Non-pigmented ciliary epithelial cell (primary cell): ENCODE measurements at places on chromosomes 5 and 9.

DNA sequence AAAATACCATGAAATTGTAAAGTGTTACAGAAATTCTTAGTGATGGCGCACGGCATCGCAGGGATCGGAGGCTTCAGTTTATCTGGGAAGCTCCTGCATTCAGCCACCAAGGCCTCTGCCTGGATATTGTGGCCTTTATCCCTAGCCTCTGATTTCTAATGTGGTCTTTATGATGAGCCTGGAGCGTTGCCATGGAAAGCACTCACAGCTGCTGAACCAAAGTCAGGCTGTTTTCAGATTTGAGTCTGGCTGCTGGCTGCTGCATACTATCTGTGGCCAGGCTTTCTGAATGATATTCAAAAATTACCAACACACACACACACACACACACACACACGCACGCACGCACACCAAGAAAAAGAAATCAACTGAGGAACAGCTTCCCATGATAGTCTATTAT lies 101.1 kb upstream of the ZNF366 start:
- no peak for DNase-seq

DNA sequence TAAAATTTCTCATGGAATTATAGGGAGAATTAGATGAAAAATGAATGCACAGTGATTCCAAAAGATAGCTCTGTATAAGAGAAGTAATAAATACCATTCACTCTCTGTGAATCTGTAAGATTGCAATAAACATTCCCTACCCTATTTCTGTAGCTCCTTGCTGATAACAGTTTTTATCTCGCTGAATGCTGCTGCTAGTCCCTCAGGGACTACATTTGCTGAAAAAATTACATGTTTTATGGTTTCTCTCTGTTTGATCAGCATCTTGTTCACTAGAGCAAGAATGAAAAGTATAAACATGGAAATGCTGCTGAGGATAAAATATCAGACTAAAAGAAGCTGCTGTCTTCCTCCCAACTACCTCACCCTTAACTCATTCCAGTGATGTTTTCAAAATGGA lies 44.3 kb upstream of the TYRP1 start:
- no peak for DNase-seq

DNA sequence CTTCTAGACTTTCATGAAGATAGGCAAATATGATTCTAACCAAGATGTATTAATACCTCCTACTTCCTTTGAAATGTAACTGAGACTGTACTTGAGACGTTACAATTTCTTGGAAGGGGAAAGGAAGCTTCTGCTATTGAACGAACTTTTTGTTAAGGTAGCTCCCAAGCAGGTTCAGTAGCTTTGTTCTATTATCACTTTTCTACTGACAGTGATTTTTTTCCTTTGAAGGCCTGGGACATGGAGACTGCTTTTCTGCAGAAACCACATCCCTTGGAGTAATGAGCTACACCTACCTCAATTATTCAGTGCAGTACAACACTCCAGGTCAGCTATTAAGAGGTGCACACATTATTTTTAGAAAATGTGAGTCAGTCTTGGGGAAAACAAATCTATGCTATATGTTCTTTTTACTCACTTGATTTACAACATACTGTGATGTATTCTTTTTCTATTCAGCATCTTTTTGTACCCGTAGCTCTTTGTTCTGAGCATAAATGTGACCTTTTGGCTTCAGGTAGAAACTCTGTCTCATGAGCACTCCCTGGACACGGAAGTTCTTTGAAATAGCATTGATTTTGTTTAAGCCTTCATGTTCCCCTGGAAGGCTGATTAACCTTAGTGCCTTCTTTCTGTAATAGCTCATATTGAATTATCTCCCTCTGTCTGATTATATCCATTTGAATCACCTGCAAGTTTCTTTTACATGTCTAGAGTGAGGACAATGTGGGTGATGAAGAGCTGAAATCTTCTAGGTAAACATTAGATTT lies 56.5 kb upstream of the CDKN2B start:
- DNase-seq = no peak

- peak; percentile 81 for DNase-seq
These were observed 16.4 kb upstream of the SPINK6 start for GRCh38 chr5:148186248-148187003.

DNA sequence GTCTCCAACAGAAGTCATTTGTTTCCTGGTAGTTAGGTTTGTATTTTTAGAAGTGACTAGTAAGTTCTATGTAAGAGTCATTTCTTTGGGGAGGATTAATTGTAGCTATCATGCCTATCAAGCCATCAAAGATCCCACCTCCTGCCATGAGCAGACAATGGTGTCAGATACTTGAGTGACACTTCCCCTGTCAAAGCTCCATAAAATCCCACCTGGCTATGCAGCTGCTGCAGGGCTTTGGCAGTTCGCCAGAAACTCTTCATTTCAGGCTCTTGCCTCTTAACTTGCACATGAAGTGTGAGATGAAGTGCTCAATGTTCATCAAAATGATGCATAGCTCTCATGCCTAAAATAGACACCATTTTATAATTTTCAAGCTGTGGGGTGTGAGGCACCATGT lies 312.1 kb downstream of the CDH12 start:
- DNase-seq = no peak

- DNase-seq = no peak
These were observed 15.4 kb upstream of the B4GALT1 start for GRCh38 chr9:33182519-33182918.

GRCh38 chr9:73923796-73924195 lies 573.3 kb upstream of the RORB start:
- no peak for DNase-seq

DNA sequence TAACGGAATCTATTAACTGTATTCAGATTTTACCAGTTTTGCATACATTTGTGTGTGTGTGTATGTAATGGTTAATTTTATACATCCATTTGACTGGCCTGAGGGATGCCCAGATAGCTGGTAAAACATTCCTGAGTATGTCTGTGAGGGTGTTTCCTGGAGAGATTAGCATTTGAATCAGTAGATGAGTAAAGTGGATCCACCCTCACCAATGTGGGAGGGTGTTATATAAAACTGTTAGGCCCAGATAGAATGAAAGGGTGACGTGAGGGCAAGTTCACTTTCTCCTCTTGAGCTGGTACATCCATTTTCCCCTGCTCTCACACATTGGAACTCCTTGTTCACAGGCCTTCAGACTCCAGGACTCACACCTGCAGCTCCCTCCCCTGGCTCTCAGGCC lies 88.7 kb downstream of the EMB start:
- no peak for DNase-seq

GRCh38 chr5:120872297-120872696 lies 408.2 kb downstream of the PRR16 start:
- no peak for DNase-seq

- DNase-seq = no peak
These were observed 238.0 kb downstream of the ENC1 start for GRCh38 chr5:74402553-74402952.

GRCh38 chr5:1781726-1782384 lies 17.8 kb downstream of the MRPL36 start:
- DNase-seq = no peak

- no peak for DNase-seq
These were observed 526.5 kb downstream of the RAB3C start for GRCh38 chr5:59109383-59109782.

GRCh38 chr9:126915846-126916543 lies 1.4 kb downstream of the RALGPS1 start:
- DNase-seq = no peak

- DNase-seq = no peak
These were observed 28.1 kb upstream of the PIK3R1 start for GRCh38 chr5:68187268-68188055.

- no peak for DNase-seq
These were observed 12.2 kb downstream of the DDX4 start for GRCh38 chr5:55750063-55750462.
